Dermis microvascular lymphatic vessel endothelial cell (primary cell): ENCODE measurements at places on chromosomes 3 and 15. TPM values are rescaled to one million over a fixed set of nuclear protein-coding genes. Genes with fewer than 3 reads are reported as not detected.

The ARL8B gene
- 43.5 and 58.0 TPM in 2 replicates for total RNA-seq

The PLA2G4D gene
- not detected in 2 replicates for total RNA-seq

GRCh38 chr15:65833501-65834205 lies 35.6 kb upstream of the RAB11A start:
- DNase-seq, result peak; percentile 76

The ARPP21 gene
- total RNA-seq, result not detected in 2 replicates

DNA sequence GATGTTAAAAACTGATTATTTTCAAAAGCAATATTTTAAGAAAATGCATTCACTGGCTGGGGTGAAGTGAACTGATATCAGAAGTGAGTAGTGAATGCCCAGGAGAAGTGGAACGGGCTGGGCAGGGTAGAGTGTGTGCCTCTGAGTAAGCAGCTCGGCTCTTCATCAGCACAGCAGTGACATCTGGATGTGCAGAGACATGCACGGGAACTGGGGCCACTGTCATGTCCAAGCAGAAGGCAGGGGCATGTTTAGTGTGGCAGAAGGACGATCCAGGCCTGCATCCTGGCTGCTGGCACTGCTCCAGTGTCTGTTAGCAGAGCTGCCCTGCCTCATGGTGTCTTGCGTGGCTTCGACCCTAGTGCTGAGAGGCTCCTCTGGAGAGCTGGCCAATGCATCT lies 305.6 kb upstream of the LRRFIP2 start:
- DNase-seq, result no peak

GRCh38 chr15:45863881-45864580 lies 229.2 kb downstream of the SQOR start:
- no peak for DNase-seq

DNA sequence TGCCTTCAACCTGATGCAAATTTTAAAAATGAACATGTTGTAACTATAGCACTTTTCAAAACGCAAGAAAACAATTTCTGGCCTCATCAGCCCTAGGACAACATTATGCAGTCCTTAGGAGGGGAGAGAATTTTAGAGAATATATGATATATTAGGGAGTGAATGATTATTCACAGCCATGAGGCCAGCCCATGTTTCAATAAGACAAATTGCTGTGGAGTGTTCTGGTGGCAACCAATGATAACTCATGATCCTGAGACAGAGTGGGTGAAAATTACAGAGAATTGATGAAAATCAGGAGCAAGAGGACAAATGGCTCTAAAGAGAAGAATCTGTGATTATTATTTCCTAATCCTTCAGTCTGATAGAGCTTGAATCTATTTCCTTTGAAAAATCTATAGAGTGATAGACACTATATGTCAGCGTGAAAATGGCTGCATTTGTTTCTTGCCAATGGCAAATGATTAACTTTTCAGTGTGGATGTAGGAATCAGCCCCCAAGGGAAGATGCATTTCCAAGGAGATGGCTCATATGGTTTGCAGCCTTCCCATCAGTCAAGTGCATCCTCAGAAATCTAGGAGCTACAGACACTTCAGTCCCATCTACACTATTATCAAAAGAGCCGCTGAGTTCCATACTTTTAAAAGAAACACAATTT lies 761.0 kb upstream of the ARRDC4 start:
- no peak for DNase-seq

DNA sequence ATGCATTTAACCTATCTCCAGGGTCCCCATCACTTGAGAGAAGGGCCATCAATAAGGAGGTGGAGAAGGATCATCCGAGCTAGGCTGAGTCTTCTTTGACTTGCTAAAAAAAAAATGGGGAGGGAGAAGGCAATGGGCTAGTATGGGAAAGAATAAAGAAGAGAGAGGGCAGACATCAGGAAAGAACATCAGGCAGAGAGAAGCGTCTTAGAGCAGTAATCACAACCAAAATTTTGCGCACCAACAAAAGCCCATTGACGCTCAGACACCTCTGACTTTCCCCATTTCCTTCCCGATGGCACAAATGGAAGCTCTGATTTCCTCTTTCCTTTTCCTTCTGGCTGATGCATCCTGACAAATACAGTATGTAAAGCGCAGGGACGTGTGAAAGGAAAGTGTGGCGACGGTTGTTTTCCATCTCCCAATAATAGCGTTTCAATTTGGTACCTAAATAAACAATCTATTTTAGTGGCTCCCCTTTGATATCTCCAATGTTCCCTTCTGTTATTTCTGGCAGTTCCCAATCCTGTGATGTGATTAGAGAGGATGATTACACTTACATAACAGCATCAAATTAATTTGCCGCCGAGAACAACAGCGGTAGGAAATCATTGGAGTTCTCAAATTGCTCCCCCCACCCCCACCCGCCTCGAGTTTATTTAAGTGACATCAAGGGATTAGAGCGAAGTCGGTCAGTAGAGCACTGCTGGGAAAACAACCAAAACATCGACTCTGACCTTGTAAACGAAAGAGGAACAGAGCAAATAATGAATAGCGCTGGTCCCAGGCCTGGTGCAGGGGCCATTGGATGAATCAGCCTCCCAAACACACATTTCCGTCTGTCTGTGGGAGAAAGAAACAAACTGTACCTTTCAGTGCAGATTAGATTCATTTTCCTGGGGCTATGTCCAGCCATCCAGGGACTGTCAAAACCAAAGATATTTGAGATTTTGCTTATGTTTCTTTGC lies 273.3 kb upstream of the ICE2 start:
- DNase-seq, result peak; percentile 58

DNA sequence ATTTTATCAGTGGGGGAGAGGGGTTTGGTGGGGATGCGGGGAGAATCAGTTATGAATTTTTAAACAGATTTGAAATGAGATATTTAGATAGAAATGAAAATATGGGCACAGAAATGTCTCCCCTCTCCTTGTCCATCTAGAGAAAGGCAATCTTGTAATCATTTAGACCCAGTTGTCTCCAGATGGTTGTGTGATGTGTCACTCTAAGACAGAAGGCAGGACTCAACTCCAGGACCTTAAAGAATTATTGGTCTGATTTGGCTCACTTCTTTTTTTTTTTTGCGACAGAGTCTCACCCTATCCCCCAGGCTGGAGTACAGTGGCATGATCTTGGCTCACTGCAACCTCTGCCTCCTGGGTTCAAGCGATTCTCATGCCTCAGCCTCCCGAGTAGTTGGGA lies 77.2 kb downstream of the EOMES start:
- no peak for DNase-seq

The FOXB1 gene
- total RNA-seq, result not detected in 2 replicates

The SPRED1 gene
- total RNA-seq, result 14.7 and 15.8 TPM in 2 replicates

GRCh38 chr15:72411111-72411510 lies 13.0 kb downstream of the TMEM202 start:
- no peak for DNase-seq

- no peak for DNase-seq
Measured at GRCh38 chr3:43298292-43298691, 12.0 kb downstream of the SNRK start.

DNA sequence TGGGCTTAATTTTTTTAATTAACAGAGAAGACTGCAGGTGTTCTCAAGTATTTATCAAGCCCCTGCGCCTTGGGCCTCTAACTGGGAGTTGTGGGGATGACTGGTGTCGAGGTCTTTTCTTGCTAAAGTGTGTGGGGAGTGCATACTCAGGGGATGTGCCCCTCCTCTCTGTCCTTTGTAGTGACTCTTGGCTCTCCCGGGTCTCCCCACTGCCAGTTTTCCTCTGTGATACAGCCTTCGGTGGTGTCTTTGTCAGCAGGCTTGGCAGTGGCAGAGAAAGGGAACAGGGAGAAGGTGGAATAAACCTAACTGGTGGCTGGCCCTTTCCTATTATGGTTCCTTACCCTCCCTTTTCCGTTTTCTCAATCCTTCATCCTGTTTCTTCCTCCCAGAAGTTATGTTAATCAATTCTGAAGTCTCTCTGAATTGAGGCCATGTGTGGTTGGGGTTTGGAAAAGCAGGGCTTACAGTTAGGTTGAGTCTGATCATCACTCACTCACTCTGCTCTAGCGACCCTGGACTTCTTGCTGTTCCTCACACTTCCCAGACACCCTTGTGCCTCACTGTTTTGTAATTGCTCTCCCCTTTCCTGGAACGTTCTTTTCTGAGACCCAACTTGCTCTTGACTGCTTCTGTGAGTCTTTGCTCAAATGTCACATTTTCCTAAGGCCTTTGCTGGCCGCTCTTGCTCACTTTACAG lies 158.1 kb downstream of the PTPRG start:
- no peak for DNase-seq

The NDN gene
- 20.3 and 52.2 TPM in 2 replicates for total RNA-seq

The ACKR4 gene
- under 0.01 and 0.13 TPM in 2 replicates for total RNA-seq

The AZI2 gene
- 23.0 and 28.2 TPM in 2 replicates for total RNA-seq

The TNFAIP8L3 gene
- total RNA-seq, result 91.5 and 154 TPM in 2 replicates

The COL6A5 gene
- not detected in 2 replicates for total RNA-seq

DNA sequence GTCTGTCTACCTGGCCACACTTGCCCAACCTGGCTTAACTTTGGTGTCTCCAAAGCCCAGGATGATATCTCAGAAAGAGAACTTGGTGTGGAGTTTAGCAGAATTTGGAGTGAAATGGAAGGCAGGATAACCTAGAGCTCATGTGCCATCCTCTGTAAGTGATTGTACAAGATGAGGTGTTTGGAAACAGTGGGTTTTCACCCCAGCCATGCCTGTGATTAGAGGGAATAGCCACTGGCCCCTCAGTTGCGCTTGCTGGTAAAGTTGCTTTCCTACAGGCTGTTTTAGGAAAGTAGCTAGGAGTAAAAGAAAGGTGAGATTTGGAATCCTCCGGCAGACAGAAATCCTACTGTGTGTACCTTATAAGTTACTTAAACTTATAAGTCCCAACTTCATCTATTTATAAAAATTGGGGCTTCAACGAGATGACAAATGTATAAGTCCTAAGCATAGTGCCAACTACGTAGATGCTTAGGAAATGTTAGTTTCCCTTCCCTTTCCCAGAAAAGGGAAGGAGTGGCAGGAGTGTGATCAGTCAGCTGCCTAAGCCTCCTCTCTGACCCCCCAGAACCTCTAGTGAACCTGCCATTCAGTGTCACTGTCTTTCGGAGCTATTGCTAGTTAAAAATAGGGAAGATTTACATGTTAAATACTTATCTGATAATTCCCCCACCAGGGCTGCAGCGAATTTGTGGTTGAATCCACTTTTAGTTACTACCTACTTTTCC lies 13.4 kb upstream of the BMF start:
- no peak for DNase-seq

The BUB1B gene
- total RNA-seq, result 8.5 and 20.2 TPM in 2 replicates

The ACSBG1 gene
- not detected in 2 replicates for total RNA-seq

DNA sequence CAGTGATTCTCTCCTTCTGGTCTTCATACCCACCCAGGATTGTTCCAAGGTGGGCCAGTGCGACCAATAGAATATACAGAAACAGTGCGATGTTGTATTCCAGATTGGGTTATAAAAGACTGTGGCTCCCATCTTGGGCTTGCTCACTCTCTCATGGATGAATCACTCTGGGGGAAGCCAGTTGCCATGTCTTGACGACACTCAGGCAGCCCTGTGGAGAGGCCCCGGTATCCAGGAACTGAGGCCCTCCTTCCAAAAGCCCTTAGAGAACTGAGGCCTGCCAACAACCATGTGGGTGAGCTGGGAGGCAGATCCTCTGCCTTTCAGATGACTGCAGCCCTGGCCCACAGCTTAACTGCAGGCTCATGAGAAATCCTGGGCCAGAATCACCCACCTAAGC lies 57.2 kb downstream of the SH3GL3 start:
- no peak for DNase-seq

The KIF9 gene
- total RNA-seq, result 6.3 and 6.8 TPM in 2 replicates

DNA sequence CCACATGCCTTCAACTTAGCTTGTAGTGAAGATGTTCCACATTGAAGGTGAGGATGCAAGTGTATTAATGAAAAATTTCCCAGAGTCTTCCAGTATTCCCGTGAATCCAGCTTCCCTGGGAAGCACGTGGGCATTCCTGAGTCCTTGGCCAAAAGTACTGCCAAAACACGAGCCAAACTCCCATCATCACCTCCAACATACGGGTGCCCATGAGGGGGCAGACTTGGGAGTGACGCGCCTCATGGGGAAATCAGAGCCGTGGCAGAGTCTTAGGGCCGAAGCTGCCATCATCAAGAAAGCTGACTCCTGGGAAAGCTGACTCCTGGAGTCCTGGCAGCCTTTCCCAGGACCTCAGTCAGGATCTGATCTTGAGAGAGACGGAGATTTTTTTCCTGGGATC lies 20.1 kb upstream of the TM2D3 start:
- no peak for DNase-seq

The STARD5 gene
- total RNA-seq, result 0.77 and 1.9 TPM in 2 replicates
